SJSA1 (cell line): ENCODE measurements at places on chromosomes 5 and 9.

GRCh38 chr5:106094204-106094607, 1576.5 kb downstream of the EFNA5 start:
- DNase-seq: peak; percentile 37

GRCh38 chr5:154679501-154679900, 75.7 kb upstream of the LARP1 start:
- DNase-seq: no peak

DNA sequence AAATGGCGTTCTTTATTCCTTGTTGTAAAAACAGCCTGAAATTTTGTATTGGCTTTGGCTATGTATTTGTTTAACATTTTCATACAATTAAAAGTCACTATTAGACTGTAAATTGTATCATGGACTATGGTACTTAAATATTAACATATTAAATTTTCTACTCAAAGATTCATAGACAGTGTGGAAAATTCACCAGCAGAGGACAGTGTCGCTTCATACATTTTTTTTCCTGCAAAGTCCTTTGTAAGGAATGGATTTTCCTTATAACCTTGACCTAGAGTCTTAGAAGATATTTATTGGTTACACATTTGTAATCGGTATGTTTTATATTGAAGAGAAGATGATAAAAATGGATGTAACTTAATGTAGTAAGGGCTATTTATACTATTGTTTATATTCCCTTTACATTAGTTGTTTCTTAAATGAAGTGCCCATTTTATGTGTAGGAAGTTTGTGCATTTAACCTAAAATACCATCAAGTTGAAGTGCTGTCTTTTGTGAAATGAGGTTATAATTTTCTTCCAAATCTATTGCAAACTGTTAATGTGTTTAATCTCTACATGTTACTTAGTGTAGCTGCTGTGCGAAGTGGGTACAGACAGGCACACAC, 150.1 kb downstream of the KDM4C start:
- no peak for DNase-seq

GRCh38 chr9:90073186-90073945, 468.6 kb downstream of the GADD45G start:
- no peak for DNase-seq

DNA sequence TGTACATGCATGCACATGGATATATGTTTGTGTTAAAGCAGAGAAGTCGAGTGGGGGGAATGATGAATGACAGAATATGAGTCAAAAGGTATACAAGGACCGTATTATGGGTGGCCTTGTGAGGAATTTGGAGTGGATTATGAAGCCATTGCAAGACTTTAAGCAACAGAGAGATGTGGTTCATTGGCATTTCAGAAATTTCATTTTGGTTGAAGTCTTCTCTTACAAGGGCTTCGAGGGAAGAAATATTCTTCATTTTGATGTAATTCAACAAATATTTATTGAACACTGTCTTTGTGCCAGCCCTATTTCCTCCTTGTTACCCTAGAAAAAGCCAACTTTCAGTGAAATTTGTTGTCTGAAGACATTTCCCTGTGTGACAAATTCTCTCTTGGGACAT, 83.9 kb upstream of the SLCO6A1 start:
- DNase-seq: peak; percentile 48

GRCh38 chr5:139651853-139652787, 4.0 kb downstream of the CXXC5 start:
- peak; percentile 94 for DNase-seq

- no peak for DNase-seq
Observed at GRCh38 chr9:132164604-132165362, 2.9 kb downstream of the NTNG2 start.

DNA sequence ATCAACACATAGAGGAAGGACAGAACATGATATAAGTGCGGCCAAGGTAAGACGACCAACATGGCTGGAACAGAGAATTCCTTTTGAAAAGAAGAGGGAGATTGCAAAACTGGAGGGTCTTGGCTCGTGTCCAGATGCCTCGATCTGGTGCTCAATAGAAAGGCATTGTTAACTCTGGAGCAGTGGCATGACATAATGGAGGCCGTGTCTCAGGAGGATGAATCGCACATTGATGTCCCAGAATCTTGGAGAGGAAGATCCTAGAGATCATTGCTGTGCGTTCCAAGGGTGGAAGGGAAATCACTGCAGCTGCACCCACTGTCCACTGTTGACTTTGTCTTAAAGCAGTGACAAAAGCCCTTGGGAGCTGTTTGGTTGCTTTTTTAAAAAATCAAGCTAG, 30.9 kb downstream of the GRAMD2B start:
- no peak for DNase-seq

GRCh38 chr5:133341296-133341695, 271.0 kb downstream of the FSTL4 start:
- no peak for DNase-seq

GRCh38 chr5:15682566-15682965, 182.6 kb downstream of the FBXL7 start:
- DNase-seq: no peak

GRCh38 chr5:137954131-137954879, 65.0 kb downstream of the PKD2L2 start:
- DNase-seq: peak; percentile 63

- DNase-seq: no peak
Observed at GRCh38 chr9:92177591-92177990, 62.4 kb upstream of the SPTLC1 start.

GRCh38 chr9:136665704-136666371, 3.1 kb downstream of the EGFL7 start:
- no peak for DNase-seq

DNA sequence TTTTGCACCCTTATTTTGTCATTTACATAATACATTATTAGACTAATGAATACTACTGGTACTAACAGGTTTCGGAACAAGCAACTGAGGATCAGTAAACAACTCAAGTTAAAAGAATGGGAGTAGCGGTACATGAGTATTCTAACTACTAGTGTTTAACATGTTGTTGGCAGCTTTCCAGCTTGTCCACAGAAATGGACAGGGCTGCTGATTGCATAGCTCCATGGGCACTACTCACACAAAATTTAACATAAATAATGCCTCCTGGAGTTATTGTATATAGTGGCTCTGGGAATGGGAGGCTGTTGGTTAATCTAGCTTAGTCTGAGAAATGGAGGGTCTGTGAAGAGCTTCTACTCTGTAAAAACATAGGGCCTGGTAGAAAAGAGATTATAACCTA, 6.7 kb downstream of the NCBP1 start:
- DNase-seq: no peak

DNA sequence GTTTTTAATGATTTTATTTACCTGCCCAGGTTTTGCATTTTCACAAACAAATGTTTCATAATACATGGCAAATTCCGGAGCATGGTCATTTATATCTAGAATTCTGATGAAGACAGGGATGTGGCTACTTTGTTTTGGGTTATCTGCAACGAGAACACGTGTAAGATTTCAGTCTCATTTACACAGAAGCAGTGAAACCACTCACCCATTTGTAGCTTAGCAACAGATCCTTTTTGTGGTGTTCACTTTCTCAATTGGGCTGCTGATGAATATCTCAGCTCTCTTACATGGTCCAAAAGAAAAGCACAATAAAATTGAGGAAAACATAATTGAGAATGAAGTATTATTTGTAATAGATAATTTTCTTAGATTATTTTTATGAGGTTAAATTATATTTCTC, 148.6 kb downstream of the CDH9 start:
- no peak for DNase-seq

DNA sequence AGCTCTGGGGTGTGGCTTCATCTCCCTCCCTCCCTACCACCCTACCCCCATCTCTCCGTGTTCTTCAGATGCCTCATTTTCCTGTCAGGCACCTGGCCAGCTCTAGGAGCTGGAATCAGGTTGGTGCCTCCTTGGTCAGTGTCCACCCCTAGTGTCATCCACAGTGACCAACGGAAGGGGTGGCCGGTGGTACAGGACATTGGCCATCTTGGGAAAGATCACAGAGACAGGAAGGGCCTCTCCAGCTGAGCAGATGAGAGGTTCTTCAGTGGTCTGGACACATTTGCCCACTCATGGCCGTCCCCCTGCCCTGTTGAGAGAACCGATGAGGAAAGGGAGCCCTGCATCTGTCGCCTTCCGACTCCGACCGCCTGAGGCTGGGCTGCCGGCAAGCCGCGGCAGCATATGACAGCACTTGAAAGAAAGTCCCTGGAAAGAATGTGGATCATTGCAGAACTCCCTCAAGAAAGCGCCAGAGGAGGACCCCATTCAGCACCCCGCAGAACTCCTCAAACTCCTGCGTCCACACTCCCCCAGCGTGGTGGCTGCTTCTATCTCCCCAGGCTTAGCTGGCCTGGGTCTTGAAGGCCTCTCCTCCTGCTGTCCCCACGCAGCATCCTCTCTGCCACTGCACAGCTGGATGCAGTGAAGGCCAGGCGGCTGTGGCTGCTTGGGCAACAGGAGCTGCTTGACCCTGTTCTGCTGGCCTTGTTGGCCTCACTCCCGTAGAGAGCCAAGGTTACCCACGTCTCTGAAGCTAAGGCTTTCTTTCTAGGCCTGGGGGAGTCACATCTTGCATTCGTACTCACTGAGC, 1.9 kb upstream of the CLPTM1L start:
- DNase-seq: no peak

DNA sequence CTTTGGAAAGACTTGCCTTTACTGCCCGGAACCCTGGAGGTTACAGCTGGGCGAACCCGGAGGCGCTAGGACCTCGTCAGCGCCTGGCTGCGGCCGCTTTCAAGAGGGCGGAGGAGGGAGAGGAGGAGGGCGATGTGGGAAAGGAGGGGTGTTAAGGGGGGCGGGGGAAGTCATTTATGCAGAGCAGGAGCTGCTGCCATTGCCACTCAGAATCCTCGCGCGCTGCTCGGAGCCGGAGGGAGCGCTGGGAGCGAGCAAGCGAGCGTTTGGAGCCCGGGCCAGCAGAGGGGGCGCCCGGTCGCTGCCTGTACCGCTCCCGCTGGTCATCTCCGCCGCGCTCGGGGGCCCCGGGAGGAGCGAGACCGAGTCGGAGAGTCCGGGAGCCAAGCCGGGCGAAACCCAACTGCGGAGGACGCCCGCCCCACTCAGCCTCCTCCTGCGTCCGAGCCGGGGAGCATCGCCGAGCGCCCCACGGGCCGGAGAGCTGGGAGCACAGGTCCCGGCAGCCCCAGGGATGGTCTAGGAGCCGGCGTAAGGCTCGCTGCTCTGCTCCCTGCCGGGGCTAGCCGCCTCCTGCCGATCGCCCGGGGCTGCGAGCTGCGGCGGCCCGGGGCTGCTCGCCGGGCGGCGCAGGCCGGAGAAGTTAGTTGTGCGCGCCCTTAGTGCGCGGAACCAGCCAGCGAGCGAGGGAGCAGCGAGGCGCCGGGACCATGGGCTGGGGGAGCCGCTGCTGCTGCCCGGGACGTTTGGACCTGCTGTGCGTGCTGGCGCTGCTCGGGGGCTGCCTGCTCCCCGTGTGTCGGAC, at the start of gene PCSK5:
TSS of gene PCSK5 (plus strand) at position 202 of the 805 bp plus-strand sequence. CDS start at position 711, 509 bp downstream.
- DNase-seq: peak; percentile 85

DNA sequence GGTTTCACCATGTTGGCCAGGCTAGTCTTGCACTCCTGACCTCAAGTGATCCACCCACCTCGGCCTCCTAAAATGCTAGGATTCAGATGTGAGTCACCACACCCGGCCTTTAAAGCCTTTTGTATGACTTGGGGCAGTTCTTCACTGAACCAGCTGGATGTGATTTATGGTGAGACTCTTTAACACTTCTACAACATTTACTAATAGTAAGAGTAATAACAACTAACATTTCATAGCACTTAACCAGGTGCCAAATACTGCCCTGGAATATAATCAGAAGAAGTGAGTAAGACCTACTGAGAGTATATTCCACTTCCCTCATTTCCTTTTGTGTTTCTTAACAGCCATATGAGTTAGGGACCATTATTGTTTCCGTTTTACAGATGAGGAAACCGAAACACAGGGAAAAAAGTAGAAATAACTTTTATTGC, 10.0 kb downstream of the ZSWIM6 start:
- peak; percentile 51 for DNase-seq

DNA sequence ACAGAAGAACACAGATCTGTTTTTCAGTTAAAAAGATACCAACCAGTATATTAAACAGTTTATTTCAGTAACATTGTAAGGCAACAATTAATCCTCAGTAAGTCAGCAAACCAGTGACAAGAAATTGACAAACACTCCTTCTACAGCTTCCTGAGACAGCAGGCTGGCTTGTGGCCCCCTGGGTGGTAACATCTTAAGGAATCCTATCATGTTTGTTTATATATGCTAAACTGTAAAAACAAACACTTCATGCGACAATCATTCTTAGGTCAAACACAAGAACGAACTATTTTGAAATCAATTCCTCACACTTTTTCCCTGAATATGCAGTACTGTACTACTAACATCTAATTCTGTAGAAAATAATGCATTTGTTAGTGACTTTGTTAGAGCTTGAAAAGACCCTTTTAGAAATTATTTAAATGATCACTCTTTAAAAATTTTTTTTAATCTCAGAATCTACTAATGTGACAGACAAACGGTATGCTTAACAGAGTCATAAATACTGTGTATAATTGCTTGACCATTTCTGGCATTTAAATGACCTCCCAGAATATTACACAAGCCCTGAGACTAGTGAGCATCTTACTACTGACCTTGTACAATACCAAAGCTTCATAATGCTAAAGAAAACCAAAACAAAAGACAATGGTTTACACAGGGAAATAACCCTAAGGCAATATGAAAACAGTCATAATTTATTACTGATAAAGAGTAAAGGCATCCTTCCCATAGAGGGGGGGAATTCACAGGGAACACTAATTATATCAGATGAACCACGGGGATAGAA, 48.2 kb downstream of the ERMP1 start:
- DNase-seq: peak; percentile 36
